ENCODE measurements at places on chromosomes 3 and 15.

GRCh38 chr3:14633819-14634424 is 17.6 kb upstream of the CCDC174 start:
- DNase-seq: peak; percentile 75

GRCh38 chr15:39362821-39363561 is 217.9 kb upstream of the THBS1 start:
- DNase-seq: no peak

DNA sequence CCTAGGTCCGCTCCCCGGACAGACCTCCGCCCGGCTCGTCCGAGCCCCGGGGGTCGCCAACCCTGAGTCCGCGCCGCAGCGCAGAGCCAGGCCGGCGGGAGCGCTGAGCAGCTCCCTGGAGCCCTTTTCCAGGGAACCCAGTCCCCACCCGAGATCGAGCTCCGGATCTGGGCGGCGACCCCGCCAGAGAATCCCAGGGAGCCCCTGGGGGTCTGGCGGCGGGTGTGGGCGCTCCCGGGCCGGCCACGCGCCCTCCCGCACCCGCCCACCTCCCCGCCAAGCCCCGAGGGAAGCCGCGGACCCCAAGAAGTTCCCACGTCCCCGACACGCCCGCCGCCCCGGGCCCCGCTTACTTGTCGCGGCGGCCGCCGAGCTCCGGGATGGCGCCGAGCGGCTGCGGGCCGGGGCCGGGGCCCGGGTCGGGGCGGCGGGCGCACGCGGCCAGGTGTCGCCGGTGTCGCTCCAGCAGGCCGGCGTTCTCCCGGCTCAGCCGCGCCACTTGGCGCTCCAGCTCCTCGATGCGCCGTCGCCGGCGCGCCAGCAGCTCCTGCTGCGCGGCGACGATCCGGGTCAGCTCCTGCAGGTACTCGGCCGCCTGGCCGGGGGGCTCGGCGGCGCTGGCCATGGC is 137.7 kb downstream of the NUP210 start:
- no peak for DNase-seq

DNA sequence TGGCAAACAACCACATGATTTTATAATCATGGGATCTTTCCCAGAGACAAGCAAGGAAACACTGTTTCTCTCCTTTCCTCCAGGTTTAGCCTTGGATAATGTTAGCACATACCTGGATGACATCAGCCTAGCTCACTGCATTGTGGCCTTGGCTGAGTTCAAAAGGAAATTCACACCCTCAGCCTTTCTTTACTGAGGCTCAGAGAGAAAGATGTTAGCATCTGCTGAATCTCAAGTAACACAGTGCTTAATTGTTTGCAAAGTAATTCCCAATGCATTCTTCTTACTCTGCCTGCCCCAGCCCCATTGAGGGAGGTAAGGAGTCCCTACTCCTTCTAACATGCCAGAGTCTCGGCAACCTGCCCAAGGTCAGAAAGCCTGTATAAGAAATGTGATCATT is 432.2 kb upstream of the LMCD1 start:
- DNase-seq: no peak

- no peak for DNase-seq
Measured at GRCh38 chr3:193313061-193313958, 65.2 kb downstream of the ATP13A5 start.

DNA sequence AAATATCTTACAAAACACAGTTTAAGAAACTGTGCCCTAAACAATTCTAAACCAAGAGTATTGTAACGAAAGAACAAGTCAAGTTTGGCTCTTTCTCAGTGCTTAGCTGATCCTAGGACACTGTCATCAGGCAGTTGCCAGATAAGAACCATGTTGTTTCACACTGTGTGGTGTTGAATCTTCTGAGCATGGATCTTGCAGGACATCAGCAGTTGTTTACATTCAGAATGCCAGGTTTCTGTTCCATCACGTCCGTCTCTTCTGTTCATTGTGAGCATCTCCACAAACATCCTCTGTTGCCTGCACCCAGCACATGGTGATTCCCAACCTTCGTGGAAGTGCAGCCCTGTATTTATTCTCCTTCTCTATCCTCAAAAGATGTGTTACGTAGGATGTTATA is 67.9 kb downstream of the DCUN1D1 start:
- DNase-seq: no peak

- DNase-seq: no peak
Measured at GRCh38 chr15:88618686-88619085, 2.5 kb upstream of the AEN start.

DNA sequence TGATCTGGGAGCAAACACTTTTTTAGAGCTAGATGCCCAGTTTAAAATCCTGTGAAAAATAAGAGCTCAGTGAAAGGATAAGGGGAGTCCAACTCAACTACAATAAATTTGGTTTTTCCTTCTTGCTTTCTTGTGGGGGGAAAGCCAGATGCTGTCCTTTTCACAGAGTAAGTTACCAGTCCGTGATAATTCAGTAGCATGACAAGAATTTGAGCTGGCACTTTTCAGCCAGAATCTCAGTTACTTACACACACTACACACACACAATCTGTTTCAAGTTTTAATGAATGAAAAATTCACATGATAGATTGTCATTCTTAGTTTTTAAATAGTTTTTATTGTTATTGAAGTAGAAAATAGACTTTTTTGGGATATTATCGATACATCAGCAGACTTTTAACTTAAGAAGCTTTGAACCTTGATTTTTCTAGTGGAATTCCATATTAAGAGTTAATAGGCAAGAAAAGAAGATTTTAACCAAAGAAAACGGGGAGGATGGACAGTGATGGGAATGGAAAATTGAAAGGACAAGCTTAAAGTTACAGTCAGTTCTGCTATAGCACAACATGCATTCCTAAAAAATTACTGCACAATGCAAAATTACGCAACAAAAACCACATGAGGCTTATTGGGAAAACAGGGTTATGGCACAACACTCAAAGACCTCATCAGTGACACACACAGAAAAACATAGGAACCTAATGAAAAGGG is 47.0 kb downstream of the PSMD6 start:
- DNase-seq: peak; percentile 90

DNA sequence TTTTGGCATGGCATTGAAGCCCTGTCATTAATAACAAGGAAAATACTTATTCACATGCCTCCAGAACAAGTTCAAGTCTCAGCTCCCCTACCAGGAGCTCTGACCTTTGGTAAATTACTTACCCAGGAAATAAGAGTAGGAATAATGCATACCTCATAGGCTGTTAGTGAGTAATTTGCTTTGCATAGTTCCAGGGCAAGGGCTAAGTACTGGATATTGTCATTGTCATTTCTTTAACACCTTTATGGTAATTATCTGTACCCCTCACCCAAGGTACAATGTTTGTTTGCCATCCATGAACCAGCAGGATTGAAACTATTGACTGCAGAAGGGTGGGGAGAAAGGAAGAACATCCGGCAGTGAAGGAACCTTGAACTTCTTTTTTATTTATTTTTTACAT is 148.5 kb downstream of the SOX2 start:
- no peak for DNase-seq

DNA sequence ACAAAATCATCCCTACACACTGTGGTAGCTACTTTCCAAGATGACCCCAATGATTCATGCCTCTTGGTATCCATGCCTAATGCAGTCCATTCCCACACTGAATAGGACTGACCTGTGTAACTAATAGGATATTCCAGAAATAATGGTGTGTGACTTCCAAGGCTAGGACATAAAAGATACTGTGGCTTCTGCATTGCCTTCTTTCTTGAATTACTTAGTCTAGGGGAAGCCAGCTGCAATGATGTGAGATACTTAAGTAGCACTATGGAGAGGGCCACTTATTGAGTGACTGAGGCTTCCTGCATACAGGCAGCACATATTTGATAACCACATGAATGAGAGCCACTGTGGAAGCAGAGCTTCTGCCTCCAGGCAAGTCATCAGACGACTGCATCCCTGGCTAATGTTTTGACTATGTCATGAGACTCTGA is 50.1 kb downstream of the NR1I2 start:
- DNase-seq: no peak

GRCh38 chr3:21654241-21654640 is 96.8 kb downstream of the ZNF385D start:
- no peak for DNase-seq

- DNase-seq: no peak
Measured at GRCh38 chr3:159169828-159170227, 368.0 kb downstream of the MFSD1 start.

- no peak for DNase-seq
Measured at GRCh38 chr3:131231710-131232389, 149.7 kb upstream of the NUDT16 start.

- DNase-seq: peak; percentile 62
Measured at GRCh38 chr3:127770671-127771355, 51.5 kb downstream of the MGLL start.

GRCh38 chr3:51275111-51275805 is 109.8 kb upstream of the MANF start:
- no peak for DNase-seq

DNA sequence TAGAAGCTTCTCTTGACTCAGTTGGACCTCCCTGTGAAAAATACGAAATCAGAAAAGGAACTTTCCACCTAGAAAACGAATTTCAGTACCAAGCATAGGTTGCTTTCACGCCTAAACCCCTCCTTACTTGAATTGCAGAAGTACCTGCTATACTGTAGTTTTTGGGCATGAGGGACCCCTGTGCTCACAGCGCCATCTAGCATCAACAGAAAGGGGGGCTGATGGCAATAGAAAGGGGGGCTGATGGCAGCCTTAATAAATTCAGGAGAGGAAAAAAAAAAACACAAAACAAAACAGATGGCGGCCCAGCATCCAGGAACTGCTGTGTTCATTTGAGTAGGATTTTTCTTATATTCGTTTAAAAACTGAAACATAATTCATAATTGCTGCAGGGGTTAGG is 96.7 kb downstream of the NPAP1 start:
- DNase-seq: no peak

GRCh38 chr15:51931638-51932037 is 39.9 kb downstream of the LEO1 start:
- no peak for DNase-seq

DNA sequence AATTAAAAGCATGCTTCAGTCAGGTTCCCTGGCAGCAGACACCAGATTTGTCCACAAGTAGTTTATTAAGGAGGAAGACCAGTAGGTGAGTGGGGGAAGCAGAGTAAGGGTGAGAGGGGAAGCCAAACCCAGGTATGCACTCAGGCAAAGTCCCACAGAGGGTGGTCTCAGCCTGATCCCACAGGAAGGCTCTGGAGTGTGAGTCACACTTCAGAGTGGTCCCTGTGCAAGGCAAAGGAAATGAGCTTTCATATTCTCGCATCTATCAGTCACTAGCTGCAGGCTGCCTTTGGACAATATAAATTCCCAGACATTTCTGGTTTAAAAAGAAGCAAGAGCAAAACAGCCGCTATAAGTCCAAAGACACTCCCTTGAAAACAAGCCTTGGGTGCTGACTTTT is 78.5 kb downstream of the TRANK1 start:
- DNase-seq: no peak

- no peak for DNase-seq
Measured at GRCh38 chr3:59367150-59367549, 317.3 kb upstream of the CFAP20DC start.

- no peak for DNase-seq
Measured at GRCh38 chr3:51544011-51544775, 5.7 kb downstream of the RAD54L2 start.

GRCh38 chr3:150223558-150223957 is 184.5 kb upstream of the TSC22D2 start:
- DNase-seq: peak; percentile 57

- DNase-seq: no peak
Measured at GRCh38 chr3:59261009-59261408, 211.2 kb upstream of the CFAP20DC start.

GRCh38 chr3:16130066-16130465 is 44.4 kb upstream of the GALNT15 start:
- no peak for DNase-seq

DNA sequence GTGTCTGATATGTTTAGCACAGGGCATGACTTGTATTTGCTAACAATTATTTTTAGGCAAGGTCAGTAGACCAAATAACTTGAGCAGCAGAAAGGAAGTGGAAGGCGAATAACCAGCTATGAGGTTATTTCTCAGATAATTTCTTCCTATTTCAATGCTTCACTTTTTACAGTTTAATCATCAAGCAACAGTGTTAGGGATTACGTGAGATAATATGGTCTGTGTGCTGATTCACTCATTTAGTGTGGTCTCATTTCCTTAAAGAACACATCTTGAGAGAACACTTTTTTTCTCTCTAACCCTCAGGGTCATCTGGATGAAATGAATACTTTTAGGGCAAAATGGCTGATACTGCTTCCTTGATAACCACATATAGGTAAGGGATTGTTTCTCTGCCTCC is 126.0 kb upstream of the CCNL1 start:
- DNase-seq: no peak

DNA sequence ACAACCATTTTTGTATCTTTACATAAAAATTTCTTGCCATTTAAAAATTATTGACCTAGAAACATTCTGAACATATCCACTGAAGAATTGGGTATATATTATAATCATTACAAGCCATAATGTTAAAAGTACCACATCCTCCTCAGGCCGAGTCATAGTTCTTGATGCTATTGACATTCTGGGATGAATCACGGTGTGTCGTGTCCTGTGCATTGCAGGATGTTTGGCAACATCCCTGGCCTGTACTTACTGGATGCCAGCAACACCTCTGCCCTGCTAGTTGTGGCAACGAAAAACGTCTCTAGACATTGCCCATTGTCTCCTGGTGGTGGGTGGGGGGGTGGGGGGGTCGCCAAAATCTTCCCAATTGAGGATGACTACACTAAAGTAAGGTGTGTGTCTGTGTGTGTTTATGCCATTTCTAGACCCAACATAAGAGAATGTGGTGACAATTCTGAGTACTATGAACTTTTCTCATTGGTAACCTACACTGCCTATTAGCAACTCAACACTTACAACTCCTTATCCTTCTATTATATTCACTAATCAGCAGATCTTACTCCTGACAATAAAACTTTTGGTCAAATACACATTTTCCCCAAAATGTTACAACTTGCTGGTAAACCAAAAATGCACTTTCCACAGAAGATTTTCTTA is 471.6 kb downstream of the FOXP1 start:
- peak; percentile 19 for DNase-seq

DNA sequence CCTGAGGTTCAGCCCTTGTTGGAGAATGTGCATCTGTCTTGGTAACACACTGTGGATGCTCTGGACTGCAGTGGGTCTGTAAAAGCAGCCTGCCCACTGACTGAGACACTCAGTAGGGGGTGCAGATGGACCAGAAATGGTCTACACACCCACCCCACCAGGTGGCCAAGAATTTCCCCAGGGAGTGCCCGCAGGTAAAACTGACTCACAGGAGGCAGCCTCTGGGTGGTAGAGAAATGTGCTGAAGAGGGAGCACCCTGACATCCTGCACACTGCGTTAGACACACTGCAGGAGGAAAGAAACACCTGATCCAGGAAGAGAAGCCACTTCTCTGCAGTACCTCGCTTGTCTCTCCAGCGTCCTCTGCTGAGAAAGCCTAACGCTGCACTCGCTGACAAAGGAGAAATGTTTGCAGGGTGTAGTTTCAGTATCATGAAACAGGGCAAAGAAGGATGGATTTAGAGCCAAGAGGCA is 109.5 kb upstream of the ABHD17C start:
- no peak for DNase-seq

- DNase-seq: no peak
Measured at GRCh38 chr3:132652640-132653270, 6.9 kb downstream of the ACAD11 start.
